ENCODE measurements at places on chromosomes 2 and 18.

DNA sequence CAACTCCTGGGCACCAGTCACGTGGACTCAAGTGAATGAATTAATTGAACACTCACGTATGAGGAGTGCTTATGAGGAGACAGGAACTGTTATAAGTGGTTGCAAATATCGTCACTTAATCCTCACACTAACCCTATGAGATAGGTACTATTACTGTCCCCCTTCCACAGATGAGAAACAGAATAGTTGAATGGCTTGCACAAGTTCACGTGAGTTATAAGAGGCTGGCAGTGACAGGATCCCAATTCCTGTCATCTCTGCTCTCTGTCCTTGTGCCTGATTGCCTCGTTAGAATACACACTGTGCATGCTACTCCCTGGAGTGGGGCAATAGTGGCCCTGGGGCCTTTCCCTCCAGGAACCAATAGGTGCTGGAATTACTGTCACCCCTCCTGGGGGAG lies 253.5 kb downstream of the DYSF start:
- DNase-seq, result no peak

DNA sequence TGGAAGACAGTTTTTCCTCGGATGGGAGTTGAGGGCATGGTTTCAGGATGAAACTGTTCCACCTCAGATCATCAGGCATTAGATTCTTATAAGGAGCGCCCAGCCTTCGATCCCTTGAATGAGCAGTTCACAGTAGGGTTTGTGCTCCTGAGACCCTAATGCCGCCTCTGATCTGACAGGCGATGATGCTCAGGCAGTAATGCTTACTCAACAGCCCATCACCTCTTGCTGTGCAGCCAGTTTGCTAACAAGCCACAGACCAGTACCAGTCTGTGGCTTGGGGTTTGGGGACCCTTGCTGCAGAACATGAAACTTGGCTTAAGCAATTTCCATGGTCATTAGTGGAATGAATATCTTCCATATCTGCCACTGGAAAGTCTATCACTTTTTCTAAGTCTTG lies 56.4 kb downstream of the GORASP2 start:
- DNase-seq, result no peak

DNA sequence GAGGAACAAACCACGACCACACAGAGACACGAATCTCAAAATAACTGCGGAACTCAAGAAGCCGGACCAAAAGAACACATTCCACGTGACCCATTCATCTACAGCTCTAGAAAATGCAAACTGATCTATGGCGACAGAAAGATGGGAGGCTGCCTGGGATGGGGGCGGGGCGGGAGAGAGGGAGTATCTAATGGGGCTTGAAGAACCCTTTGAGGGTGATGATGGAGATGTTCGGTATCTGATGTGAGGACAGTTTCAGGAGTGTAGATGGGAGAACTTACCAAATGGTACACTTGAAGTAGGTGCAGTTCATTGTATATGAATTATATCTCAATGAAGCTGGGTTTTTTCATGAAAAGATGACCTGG lies 34.6 kb upstream of the KLF11 start:
- no peak for DNase-seq

- DNase-seq, result no peak
Measured at GRCh38 chr2:223095207-223095606, 43.2 kb downstream of the KCNE4 start.

DNA sequence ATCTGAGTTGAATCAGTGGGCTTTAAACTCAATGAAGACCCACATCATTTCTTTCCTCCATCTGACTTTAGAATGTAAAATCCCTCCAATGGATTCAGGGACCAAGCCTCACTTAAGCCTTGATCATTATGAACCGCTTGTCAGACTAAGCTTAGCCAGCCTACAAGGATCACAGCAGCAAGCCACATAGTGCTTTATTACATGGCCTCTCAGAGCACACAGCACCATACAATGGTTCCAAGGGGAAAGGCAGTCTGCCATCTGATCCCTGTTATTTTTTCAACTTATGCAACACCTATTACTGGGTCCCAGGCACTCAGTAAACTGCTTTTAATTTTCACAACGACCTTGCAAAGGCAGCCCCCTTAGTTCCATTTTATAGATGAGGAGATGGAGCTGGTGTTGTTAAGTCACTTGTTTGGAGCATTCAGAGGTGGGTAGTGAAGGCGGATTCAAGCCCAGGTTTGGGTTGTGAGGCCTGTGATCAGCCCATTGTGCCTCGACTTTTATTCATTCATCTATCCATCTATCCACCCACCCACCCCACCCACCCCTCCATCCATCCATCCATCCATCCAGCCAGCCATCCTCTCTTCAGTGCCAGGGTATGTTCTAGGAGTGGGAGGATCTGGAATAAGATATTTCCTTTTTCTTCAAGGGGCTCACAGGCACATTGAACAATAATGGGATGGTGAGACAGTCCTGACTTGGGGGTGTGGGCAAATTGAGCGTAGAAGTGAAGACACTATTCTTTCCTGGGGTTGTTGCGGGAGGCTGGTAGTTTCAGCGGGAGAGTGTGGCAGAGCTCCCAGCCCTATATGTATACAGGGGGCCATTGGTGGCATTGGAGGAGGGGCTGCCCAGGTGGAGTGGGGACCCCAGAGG lies 141.2 kb downstream of the MYCN start:
- no peak for DNase-seq

DNA sequence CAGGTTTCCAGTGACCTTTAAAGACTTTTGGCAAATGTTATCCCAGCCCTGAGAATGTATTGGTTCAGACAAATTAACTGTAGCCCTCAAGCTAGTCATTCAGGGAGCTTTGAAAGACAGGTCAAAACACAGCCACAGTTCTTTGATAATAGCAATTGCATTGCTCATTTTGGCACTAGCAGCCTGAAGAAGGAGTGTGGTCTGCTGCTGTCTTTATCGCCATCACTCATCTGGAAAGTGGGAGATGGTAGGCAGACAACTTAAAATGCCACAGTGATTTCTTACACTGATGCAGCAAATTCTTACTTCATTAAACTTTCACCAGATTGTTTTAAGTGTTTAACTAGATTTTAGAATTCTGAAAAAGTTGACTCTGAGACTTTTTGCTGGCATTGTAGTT lies 47.2 kb downstream of the DOK6 start:
- no peak for DNase-seq

- DNase-seq, result no peak
Measured at GRCh38 chr18:51168026-51168742, 29.3 kb downstream of the MEX3C start.

DNA sequence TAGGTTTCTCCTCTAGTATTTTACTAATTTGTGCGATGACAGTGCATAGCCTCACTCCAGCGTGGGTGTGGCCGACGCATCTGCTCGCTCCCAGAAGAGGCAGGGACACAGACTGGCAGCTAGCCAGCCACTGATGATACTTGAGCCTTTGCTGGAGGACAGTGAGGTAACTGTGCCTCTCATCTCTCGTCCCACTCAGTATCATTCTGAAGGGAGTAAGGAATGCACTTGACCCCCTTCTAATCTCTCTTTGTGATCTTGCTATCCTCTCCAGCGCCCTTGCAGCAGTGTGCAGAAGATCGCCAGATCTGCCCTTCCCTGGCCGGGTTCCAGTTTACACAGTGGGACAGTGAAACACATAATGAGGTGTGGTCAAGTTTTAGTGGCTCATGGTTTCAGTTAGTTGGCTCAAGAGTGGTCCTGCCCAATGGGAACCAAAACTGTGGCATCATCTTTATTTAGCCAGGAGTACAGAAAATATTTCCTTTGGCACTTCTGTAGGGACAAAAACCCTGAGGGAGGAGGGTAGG lies 17.5 kb downstream of the NCAPH start:
- DNase-seq, result no peak

DNA sequence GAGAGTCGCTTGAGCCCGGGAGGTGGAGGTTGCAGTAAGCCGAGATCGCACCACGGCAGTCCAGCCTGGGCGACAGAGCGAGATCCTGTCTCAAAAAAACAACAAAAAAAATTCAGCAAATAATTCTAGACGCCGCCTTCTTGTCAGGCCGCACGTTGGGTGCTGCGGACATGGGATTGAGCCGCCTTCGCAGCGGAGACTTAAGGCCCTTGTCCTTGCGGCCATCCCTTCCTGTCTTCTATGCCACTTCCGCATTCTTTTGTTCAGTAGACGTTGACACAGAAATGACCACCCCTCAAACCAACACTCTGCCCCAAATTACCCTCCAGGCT lies 15.8 kb downstream of the PTPN18 start:
- DNase-seq, result no peak

DNA sequence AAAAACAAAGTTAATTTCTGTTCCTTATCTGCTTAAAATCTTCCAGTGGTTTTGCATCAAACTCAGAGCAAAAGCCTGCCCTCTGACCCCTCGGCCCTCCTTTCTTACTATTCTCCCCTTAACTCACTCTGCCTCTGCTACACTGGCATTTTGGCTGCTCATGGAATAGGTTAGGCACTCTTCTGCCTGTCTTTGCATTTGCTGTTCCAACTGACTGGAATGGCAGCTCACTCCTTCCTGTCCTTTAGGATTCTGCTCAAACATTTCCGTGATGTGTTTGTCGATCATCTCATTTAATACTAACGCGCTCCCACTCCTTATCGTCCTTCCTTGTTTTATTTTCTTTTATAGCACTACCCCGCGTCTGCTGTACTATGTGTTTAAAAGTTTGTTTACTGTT lies 815 bp downstream of the CEBPZ start:
- DNase-seq, result no peak

- no peak for DNase-seq
Measured at GRCh38 chr18:55500316-55501086, 87.5 kb downstream of the TCF4 start.

- DNase-seq, result no peak
Measured at GRCh38 chr2:240335061-240335460, 100.4 kb upstream of the GPC1 start.

GRCh38 chr18:12026562-12026961 lies 45.3 kb downstream of the IMPA2 start:
- DNase-seq, result no peak

GRCh38 chr2:190452433-190452832 lies 44.3 kb downstream of the MFSD6 start:
- no peak for DNase-seq

DNA sequence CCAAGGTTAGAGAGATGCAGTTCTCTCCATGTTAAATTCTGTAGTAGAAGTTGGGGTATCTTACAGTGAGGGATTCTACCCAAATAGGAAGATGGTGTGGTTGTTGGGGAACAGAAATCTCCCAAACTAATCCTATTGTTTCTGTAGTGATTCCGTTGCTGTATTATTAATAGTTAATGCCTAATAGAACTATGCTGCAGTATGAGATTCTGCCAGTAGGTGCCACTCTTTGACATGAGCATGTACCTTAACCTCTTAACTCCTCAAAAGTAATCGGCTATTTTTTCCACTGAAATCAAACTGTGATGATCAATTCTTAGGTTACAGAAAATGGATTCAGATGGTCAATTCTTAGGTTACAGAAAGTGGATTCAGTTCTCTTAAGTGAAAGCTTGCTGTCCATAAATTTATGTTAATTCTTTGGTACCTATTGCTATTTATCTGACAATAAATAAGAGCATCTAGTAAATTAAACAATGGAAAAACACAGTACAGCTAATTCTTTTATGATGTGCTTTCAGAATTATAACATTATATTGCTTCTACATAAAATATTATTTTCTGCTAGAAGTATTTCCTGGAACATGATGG lies 97.9 kb upstream of the DLX2 start:
- DNase-seq, result no peak

GRCh38 chr2:219496825-219497494 lies 1.7 kb upstream of the GMPPA start:
- DNase-seq, result no peak

- no peak for DNase-seq
Measured at GRCh38 chr2:71721669-71722068, 268.3 kb downstream of the DYSF start.

GRCh38 chr2:31202041-31202440 lies 15.3 kb downstream of the CAPN14 start:
- DNase-seq, result no peak

DNA sequence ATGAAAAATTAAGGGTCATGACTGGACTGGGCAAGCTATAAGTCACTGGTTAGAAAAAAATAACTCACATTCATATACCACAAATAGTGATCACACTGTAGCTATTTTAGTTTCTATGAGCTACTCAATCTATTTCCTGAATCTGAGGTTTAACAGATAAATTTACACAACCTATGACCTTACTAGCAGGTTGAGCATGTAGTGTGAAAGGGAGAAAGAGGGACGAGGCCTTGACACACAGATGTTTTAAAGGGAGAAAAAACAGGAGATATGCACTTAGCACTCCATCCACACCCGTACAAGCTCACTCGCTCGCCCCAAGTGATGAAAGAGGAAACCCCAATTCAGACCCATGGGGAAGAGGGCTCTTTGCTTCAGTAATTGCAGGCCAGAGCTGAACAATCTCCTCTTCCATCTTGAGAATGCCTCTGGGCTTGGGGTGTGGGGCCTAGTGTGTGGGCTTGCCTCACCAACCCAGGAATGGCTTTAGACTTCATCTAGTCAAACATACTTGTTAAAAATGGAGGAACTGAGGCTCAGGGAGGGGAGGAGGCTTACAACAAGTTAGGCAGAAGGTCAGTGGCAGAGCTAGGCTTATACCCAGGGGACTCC lies 10.7 kb downstream of the CYRIA start:
- DNase-seq, result no peak

- no peak for DNase-seq
Measured at GRCh38 chr2:168500516-168500915, 44.4 kb downstream of the CERS6 start.

DNA sequence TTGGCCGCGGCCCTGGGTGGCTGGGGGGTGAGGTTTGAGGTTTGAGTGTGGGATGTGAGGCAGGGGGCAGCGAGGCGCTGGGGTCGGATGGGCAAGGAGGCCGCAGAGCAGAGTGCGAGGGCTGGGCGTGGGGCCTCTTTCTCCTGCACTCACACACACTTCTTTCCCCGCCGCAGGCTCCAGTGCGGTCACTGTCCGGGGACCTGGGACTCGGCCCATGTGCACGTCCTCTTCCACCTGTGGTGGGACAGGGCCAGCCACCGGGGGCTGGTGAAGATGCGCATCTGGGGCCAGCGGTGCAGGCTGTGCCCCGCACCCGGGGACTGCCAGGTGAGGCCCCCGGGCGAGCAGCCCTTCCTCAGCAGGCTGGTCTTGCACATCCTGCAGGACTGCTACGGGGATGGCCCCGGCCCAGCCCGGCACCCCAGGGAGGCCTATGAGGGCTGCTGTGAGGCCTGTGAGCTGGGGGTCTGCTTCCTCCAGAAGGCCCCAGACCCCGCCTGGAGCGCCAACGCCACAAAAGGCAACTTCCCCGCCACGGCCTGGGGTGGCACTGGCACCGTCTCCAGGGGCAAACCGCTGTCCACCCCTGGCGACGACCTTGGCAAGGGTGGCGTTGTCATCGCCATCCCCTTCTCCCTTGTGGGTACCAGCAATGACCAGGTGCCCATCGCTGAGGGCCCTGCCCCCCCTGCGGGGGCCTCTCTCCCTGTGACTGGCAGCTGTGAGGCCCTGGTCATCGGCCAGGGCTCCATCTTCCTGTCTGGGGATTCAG lies 2.2 kb downstream of the RTP5 start:
- no peak for DNase-seq

DNA sequence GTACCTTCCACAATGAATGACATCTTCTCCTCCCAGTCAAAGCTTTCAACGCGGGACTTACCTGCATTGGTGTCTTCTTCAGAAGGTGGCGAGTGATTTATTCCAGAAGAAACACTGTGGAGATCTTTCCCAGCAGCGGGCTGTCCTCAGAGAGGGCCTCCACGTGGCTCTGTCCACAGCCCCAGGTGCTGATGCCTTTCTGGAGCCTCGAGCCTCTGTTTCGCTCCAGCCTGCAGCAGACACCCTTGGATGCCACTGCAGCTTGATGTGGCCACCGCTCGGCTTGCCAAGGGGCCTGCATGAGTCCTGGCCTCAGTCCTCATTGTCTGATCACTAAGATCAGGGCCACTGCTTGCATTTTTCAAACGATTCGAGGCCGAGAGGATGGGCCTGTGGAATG lies 46.6 kb upstream of the GALR1 start:
- DNase-seq, result no peak

Data from esophagus squamous epithelium (tissue), 5 donors.